ENCODE measurements at places on chromosomes 4 and X.

DNA sequence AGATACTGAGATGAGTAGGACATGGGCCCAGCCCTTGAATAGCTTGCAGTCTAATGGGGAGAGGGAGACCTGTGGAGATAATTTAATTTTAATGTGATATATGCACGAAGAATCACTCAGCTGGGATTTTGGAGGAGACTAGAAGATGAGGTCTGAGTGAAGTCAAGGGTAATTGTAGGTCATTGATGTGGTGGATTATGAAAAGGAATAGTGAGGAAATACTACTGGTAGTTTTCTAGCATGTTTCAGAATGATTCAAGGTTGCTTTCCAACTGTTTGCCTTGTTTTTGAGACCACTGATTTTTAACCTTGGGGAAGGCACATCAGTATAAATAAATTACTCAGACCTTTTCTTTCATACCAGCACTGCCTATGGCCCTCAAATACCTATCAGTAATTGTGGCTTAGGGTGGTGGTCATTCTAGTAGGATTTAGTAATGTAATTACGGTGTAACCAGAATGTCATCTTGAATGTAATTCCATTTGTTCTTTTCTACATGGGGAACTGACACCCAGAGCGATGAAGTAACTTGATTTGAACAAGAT is 25.6 kb downstream of the PTTG2 start:
- DNase-seq = no peak

- no peak for DNase-seq
Observed at GRCh38 chr4:83870328-83870950, 334.5 kb downstream of the GPAT3 start.

GRCh38 chr4:145199051-145199716 is 18.8 kb upstream of the OTUD4 start:
- no peak for DNase-seq

GRCh38 chr4:110268352-110268751 is 69.9 kb upstream of the ELOVL6 start:
- no peak for DNase-seq

- DNase-seq = no peak
Observed at GRCh38 chr4:85776096-85776495, 301.1 kb downstream of the ARHGAP24 start.

GRCh38 chr4:42149004-42149403 is 3.5 kb downstream of the BEND4 start:
- DNase-seq = no peak
